ENCODE measurements at places on chromosomes 1 and 21.

GRCh38 chr1:230109895-230110667, 43.0 kb downstream of the GALNT2 start:
- no peak for DNase-seq

- DNase-seq, result no peak
Observed at GRCh38 chr1:230199554-230199953, 132.5 kb downstream of the GALNT2 start.

GRCh38 chr1:154955718-154956543, at the start of gene PBXIP1:
TSS of gene PBXIP1 (minus strand) at chr1:154956099. CDS start at chr1:154953721, 2,378 bp downstream.
- peak; percentile 95 for DNase-seq

DNA sequence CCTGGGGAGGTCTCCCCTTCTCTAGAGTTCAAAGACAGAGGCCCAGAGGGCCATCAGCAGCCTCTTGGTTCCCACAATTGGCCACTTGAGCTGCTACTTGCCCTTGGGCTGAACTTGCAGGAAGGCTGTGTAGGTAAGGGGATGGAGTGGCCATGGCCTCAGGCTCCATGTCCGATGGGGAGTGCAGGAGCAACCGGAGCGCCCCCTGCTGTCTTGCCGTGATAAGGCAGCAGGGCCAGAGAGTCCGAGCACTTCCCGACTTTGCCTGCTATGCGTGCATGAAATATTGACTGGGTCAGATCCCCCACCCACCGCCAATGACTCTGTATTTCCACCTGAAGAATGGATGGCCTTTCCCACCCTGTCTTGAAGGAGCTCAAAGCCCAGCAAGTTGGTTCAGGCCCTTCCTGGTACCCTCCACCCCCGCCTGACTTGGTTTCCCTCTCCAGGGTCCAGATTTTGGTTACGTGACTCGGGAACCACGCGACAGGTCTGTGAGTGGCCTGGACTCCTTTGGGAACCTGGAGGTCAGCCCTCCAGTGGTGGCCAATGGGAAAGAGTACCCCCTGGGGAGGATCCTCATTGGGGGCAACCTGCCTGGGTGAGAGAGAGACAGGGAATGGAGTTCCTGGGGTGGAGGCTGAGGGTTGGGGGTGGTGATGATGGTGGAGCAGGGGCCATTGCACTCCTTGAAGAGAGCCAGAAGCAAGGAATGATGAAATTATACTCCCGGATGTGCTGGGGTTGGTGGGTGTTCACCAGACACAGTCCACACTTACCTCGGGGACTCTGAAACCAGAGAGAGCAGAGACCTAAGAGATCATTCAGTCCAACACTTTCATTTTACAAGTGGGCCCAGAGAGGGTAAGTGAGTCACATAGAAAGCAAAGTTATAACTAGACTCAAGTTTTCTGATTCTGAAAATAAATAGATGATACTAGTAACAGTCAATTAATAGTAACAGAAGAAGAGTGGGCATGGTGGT, 25.6 kb downstream of the PADI3 start:
- DNase-seq, result peak; percentile 15

- no peak for DNase-seq
Observed at GRCh38 chr1:16967095-16967575, 13.3 kb downstream of the MFAP2 start.

GRCh38 chr1:233916706-233917105, 12.2 kb downstream of the SLC35F3 start:
- DNase-seq, result no peak

DNA sequence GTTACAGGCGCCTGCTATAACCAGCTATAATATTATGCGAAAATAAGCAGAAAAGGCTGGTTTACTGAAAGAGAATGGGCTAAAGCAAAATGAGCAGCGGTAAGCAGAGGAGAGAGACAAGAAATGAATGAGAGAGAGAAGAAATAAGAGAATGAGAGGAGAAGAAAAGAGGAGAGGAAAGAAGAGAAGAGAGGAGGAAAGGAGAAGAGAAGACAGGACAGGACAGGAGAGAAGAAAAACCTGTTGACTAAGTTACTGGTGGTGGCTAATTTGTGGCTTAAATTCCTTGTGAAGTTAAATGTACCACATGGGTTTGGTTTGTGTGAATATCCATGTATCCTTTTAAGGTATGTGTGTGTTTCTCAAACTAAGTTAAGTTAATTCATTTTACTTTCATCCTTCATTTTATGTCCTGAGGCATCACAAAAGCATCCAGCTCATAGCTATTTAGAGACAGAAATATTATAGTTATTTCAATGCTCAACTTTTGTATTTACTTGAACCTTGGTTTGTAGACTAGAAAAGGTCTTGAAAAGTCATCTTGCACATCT, 3.1 kb upstream of the DDR2 start:
- DNase-seq, result no peak

DNA sequence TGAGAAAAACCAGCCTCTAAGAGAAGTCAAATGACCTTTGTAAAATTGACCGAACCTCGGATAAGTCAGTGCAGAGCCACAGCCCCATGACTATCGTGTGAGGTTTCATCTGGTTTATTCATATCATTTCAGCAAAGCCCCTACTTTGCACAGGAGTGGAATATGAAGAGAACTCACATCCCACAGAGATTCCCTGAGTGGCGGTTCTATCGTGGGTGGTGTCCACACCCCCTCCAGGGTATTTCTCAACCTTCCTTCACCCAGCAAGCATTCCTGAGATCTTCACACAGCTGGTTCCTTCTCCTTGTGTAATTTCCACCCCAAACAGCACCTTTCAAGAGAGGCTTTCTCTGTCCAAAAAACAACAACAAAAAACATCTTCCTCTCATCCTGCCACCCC, 47.5 kb downstream of the EVA1C start:
- DNase-seq, result no peak

DNA sequence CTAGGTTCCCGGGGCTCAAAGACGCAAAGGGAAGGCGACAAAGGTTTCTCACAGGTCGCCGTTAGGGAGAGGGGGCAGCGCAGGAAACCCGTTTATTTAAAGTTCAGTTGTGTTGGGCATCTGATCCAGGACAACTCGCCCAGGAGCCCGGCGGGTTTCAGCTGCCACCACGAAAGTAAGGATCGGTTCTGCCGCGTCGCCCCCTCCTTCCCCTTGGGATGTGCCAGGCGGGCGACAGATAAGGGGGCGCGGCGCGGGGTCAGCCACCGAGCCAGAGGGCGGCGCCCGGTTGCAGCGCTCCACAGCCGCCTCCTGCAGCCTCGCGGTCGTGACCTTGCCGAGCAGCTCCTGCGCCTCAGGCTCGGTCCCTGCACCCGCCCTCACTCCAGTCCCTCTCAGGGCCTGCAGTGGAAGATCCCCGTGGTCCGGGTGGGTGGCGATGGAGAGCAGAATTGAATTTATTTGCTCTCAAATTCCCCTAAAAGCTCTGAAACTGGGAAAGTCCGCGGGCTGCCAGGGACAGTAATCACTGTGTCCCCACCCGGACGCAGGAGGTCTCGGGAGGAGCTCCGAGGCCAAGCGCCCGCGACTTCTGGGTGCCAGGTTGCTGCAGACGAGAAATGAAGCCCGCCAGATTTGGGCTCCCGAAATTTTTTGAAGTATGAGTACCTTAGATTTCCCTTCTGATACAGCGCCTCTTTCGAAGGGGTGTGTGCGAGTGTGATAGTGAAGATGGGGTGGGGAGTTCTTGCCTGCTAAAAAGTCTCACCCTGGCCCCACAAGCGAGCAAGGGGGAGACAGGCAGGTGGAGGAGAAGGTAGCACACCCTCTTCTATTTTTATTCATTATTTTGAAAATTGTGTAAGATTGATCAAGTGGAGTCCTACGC, 28.4 kb upstream of the NFIA start:
- peak; percentile 84 for DNase-seq

DNA sequence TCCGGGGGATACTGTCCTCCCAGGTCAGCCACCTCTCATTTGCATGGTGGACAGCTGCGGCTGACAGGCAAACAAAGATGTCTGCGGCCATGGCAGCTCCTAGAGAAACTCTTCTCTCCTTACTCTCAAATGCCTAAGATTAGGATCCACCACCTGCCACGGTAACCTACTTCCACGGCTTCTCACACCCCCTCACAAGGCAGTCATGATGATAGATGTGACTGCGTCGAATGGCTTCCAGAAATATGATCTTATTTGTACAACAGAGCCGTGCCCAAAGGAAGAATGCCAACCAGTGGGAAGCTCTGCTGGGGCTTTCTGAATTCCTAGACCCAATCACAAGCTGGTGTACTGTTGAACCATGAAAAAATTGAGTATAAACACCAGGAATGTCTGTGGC, 73.4 kb downstream of the BACE2 start:
- DNase-seq, result no peak

- DNase-seq, result no peak
Observed at GRCh38 chr1:42731585-42731984, 8.5 kb downstream of the CLDN19 start.

GRCh38 chr1:235011064-235011598, 117.5 kb downstream of the TOMM20 start:
- no peak for DNase-seq

- DNase-seq, result peak; percentile 39
Observed at GRCh38 chr1:42680921-42681683, 1.1 kb upstream of the YBX1 start.

GRCh38 chr1:241007668-241008067, 349.3 kb downstream of the RGS7 start:
- no peak for DNase-seq

DNA sequence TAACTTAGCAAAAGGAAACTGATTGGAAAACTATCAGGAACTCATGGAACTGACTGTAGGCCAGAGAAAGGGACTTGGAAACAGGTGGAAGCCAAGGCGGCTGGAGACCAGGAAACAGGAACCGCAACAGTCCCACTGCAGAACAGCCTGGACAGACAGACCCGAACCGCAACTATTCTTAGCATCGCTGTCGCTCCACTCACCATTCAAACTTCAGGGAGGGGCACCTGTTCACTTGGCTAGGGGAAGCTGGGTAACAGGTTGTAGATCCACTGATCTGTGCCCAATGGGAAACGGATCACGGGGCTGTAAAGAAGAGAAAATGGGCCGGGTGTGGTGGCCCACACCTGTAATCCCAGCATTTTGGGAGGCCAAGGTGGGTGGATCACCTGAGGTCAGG, 61.9 kb downstream of the CLSTN1 start:
- DNase-seq, result no peak

GRCh38 chr1:186046437-186047211, 312.4 kb downstream of the HMCN1 start:
- no peak for DNase-seq

DNA sequence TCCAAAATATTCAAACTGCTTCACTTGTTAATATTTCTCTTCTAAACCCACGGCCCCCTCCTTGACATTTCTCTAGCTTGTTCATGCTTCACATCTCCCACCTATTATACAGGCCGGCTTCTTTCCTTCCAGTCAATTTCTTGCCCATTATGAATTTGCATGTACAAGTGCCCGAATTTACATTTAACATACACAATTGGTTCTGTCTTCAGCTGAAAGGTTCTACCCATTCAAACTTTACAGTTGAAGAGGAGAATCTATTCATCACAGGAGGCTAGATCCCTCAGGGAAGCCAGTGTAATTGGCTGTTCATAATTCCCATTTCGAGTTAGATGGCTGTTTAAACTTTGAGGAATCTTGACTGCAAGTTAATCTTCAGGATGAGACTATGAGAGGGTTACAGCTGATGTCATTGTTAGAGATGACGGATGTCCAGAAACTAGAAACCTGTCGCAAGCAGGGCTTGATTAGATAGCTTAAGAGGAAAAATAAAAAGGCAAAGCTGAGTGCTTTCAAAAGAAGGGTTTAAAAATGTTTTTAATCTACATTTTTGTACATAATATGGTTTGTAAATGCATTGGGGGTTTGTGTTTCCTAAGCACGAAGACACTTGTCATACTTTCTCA, 157.0 kb downstream of the ADSS2 start:
- no peak for DNase-seq

DNA sequence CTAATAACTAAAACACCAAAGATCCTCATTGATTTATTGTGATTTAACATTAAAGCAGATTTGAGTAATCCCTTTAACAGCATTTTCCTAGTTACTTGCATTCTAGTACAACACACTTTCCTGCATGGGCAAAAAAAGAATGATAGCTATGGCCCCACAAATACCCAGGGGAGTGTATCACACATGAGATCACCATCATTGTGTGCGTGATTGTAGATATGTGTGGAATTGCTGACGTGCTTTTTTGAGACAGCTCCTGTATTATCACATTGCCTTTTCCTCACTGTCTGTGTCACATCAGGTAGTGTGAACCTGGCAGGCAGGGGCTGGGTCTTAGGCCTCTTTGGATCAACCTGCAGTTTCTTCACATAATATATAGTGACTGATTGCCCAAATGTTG, 48.5 kb upstream of the SAMD13 start:
- DNase-seq, result no peak

GRCh38 chr1:59520194-59520593, 223.3 kb downstream of the FGGY start:
- no peak for DNase-seq

DNA sequence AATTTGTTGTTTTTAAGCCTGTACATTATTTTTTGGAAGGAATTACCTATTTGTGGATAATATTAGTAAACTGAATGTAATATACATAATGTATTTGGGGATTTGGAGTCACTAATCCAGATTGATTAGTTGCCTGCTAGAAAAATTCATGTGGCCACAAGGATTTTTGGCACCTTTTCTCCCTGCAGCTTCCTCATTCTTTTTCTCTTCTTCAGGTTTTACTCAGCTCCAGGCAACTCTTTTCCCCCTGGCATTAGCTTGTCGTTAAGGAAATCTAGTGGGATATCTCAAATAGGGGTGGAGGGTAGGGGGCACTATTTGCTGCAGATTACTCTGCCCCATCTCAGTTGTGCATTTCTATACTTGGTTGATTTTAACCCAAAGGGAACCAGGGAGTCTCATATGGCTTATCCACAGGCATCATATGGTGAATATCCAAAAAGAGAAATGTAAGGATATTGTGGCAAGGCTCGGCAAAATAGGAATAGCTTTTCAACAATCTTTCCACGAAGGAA, 203.1 kb downstream of the NFIA start:
- DNase-seq, result no peak

DNA sequence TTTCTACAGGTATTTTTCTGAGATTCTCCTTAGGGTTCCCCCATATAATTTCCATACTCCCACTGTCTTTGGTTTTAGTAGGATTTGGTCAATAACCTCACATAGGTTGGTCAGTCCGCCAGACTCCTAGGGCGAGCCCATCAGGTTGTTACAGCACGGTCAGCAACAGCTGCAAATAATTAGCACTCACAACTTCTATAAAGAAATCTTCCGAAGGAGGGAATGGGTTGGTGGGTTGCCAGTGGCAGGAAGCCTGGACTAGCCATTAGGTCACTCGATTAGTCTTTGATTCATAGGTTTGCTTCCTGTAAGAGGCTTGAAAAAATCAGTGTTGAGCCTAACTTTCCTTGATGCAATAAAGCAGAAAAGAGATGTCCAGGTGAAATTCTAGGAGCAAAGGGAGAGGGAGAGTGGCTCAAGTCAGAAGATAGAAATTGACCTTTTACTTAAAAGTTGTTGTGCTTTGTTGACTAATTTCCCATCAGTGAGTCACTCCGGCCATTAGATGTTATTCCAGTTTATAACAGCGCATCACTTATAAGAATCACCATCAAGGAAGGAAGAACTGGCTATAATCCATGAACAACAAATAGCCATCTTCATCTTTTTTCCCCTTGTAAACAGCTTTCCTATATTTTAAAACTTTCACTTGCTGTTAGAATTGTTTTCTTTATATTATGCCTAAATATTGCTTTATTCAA, 88.3 kb downstream of the TPR start:
- no peak for DNase-seq

GRCh38 chr1:240804475-240804874, 192.5 kb upstream of the GREM2 start:
- DNase-seq, result no peak
